ENCODE measurements at places on chromosomes 5 and 9. TPM values are rescaled to one million over a fixed set of nuclear protein-coding genes. Genes with fewer than 3 reads are reported as not detected.

DNA sequence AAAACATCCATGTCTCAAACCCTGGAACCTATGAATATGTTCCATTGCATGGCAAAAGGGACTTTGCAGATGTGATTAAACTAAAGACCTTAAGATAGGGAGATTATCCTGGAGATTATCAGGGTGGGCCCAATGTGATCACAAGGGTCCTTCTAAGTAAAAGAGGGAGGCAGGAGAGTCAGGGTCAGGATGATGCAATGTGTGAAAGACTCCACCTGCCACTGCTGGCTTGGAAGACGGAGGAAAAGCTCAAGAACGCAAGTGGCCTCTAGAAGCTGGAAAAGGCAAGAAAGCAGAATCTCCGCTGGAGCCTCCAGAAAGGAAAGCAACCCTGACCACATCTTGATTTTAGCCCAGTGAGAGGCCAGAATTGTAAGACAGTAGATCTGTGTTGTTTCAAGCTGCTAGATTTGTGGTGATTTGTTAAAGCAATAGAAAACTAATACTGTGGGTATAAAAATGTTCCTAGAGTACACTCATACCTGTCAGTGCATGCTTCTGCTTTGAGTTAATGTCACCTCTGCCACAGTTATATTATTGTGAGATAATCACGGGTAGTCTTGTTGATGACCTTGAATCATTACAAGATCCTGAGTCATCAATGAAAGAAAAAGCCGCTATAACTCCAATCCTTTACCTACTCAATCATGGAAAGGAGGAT is 93.5 kb upstream of the TNPO1 start:
- no peak for DNase-seq
- H3K4me3 ChIP-seq, result no peak overlapping the region
- no peaks in the 10 kb centered on the region for H3K36me3 ChIP-seq
- no peak overlapping the region for H3K27ac ChIP-seq
- H3K4me1 ChIP-seq, result no peaks in the 10 kb centered on the region

Gene LHX3
- not detected for total RNA-seq

Gene PCDHGA5
- 9.7 TPM for total RNA-seq

Gene SPATA31A3
- not detected for total RNA-seq

DNA sequence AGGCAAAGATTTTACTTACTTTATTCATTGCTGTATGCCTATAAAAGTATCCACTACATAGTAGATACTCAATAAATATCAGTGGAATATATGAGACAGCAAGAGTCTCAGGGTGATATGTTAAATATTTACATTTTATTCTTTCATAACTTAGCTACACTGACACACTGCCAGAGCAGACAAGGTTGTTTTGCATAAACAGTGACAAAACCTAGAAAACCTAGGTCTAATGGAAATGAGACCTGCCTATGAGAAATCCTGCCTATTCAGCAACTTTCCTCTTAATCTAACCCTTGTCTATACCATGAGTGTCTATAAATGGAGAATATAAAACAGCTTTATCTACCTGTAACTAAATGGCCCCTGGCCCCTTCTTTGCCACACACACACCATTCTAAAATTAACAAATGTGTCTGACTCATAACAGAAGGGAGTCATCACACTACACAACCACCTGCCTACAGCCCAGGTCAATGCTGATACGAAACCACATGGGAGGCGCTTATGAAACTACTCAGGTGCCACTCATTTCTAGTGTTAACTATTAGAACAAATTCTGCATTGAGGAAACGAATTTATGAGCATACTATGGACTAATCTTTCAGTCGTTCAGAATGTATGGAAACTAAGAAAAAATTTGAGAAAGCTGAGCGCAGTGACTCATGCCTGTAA is 60.3 kb downstream of the UBAP2 start:
- DNase-seq, result no peak
- no peak overlapping the region for H3K4me3 ChIP-seq
- peaks cover 8% of the 10 kb centered on the region for H3K4me1 ChIP-seq
- H3K27ac ChIP-seq, result no peak overlapping the region
- H3K36me3 ChIP-seq, result peaks cover 48% of the 10 kb centered on the region

DNA sequence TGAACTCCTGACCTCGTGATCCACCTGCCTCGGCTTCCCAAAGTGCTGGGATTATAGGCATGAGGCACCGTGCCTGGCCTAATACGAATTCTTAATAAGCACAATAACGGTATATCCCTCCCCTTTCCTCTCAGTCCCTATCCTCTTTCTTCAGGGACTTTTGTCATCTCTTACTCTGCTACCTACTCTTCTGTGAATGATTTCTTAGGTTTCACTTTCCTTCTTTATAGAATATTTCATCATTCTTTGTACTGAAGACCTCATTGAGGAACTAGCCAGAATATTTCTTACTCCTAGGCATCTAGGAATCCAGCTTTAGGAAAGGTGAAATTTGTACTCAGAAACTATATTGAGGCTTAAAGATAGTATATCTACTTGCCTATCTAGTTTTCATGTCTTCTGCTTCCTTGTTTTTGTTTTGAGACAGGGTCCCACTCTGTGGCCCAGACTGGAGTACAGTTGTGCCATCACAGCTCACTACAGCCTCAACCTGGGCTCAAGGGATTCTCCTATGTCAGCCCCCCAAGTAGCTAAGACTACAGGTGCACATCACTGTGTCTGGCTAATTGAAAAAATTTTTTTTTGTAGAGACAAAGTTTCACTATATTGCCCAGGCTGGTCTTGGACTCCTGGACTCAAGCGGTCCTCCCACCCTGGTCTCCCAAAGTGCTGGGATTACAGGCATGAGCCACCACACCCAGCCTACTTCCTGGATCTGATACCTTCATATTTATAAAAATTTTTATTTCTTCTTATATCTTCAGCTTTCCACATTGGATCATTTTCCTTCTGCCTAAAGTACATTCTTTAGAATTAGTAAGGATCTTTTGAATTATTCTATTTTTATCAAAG is 69.7 kb downstream of the GPBP1 start:
- no peak overlapping the region for H3K4me3 ChIP-seq
- DNase-seq, result no peak
- H3K27me3 ChIP-seq, result no peaks in the 10 kb centered on the region

Gene HMCN2
- not detected for total RNA-seq

Gene PCDHB10
- total RNA-seq, result 0.11 TPM

DNA sequence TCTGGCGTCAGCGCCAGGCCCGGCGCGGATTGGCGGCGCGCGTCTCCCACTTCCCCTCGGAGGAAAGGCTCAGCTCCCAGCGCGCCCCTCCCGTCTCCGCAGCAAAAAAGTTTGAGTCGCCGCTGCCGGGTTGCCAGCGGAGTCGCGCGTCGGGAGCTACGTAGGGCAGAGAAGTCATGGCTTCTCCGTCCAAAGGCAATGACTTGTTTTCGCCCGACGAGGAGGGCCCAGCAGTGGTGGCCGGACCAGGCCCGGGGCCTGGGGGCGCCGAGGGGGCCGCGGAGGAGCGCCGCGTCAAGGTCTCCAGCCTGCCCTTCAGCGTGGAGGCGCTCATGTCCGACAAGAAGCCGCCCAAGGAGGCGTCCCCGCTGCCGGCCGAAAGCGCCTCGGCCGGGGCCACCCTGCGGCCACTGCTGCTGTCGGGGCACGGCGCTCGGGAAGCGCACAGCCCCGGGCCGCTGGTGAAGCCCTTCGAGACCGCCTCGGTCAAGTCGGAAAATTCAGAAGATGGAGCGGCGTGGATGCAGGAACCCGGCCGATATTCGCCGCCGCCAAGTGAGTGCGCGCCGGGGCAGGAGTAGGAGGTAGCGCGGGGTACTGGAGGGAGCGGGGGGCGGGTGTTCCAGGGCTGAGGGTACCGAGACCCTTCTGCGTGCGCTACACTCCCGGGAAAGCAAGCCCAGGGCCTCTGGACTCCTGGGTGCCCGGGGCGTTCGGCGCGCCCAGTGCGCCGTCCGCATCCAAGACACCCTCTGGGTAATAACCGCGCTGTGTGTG is at the start of gene MSX2:
Gene MSX2, plus strand, starts transcription at position 99 of the 777 bp plus-strand sequence. Its CDS starts 78 bp downstream, at position 177.
- no peak for DNase-seq
- no peak within 1 kb of the TSS for H3K27ac ChIP-seq
- no peaks in the 10 kb centered on the region for H3K36me3 ChIP-seq
- H3K4me3 ChIP-seq, result no peak within 1 kb of the TSS
- H3K4me1 ChIP-seq, result no peaks in the 10 kb centered on the region

DNA sequence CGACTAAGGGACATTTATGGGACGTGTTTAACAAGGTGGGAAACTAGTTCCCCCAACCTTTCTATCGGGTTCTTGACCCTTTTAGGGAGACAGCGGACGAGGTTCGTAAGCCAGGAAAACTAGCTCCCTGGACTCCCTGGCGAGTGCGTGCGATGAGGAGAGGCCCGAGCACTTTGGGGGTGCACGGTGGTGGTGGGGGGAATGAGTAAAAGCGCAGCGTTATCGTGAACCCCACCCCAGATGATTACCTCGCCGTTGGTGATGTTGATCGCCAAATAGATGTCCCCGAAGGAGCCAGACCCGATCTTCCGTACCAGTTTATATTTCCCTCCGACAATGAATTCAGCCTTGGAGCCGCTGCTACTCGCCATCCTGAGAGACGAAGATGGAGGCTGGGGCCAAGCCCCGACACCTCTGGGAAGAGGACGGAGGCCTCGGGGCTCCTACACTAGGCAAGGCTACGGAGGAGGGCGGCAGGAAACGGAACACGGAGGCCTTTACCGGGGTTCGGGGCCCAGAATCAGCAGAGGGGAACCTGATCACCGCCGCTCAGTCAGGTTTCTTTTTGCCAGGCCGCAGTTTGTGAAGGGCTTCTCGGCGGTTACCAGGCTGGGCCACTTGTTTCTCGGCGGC is 529 bp downstream of the CSNK1A1 start:
- peaks cover 31% of the 10 kb centered on the region for H3K36me3 ChIP-seq
- H3K4me1 ChIP-seq, result peaks cover 28% of the 10 kb centered on the region
- H3K27me3 ChIP-seq, result no peaks in the 10 kb centered on the region
- peak overlapping the region; percentile 98 for H3K4me3 ChIP-seq

DNA sequence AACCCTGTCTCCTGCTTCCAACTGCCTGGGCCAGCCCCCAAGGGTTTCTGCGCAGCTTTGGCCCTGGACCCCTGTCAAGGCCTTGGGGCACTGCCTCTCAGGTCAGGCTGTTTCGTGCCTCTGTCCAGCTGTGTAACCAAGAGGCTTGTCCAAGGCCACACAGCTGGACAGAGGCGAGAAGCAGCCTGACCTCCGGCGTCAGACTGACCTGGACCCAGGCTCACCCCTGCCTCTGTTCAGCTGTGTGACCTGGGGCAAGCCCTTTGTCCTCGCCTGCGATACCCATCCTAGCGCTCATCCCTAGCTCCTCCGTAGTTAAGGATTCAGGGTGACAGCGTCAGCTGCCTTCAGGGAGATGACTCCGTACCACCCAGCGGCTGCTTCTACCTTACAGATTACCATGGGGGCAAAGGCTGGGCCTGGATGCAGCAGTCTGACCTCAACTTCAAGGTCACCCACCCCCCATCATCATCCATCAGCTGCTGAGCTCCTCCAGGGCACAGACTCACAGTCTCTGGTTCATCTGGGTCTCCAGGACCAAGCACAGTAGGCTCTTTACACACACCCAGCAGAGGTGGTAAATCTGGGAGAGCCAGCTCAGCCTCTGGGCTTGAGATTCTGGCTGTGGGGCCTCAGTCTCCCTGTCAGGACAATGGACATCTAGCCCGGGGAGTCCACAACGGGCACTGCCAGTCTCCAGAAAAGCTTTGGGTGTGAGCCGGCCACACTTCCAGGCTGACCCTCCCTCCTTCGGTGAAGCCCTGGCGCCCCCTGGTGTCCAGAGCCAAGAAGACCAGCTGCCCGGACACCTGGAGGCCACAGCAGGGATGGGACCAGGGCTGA is 7.9 kb downstream of the AK1 start:
- no peak overlapping the region for H3K4me3 ChIP-seq
- no peaks in the 10 kb centered on the region for H3K4me1 ChIP-seq
- H3K27ac ChIP-seq, result no peak overlapping the region
- H3K36me3 ChIP-seq, result no peaks in the 10 kb centered on the region
- DNase-seq, result peak; percentile 92
- no peaks in the 10 kb centered on the region for H3K27me3 ChIP-seq

DNA sequence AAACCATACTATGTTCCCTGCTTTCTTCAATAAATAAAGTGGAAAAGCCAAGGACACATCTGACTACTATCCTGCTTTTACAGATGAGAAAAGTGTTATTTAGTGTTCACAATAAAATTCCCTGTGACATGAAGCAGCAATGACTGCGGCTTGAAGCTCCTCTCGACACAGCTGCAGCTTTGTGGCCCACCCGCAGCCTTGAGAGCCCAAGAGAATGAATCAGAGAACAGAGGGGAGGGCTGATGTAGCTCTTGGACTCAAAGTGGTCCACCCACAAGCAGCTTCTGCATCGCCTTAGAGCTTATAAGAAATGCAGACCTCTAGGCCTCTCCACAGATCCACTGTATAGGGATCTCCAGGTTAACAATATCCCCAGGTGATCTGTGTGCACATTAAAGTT is 181.3 kb upstream of the GNA14 start:
- no peak overlapping the region for H3K4me3 ChIP-seq
- no peak for DNase-seq
- no peak overlapping the region for H3K27ac ChIP-seq
- H3K4me1 ChIP-seq, result peaks cover 10% of the 10 kb centered on the region
- H3K27me3 ChIP-seq, result no peaks in the 10 kb centered on the region
- no peaks in the 10 kb centered on the region for H3K36me3 ChIP-seq

DNA sequence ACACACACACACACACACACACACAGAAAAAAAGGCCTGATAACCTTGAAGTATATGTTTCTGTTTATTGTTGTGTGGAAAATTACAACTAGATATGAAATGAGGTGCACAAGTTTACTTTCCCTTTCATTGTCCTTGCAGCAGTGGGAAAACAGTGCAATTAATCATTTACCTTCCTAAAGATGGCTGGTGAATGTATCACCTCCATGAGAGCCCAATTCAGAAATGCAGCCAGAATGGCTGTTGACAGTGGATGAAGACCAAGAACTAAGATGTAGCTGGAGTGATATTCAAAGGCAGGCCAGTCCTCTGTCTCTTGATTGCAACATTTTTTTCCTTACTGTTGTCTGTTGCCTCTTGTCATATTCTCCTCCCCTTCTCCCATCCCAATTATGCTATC is 49.6 kb upstream of the EIF4EBP3 start:
- no peak overlapping the region for H3K27ac ChIP-seq
- peaks cover 20% of the 10 kb centered on the region for H3K36me3 ChIP-seq
- DNase-seq, result no peak
- H3K4me3 ChIP-seq, result no peak overlapping the region

Gene TXN
- 155 TPM for total RNA-seq

GRCh38 chr5:162372256-162372655 is 304.7 kb downstream of the GABRG2 start:
- H3K4me1 ChIP-seq, result no peaks in the 10 kb centered on the region
- no peak overlapping the region for H3K27ac ChIP-seq
- no peak overlapping the region for H3K4me3 ChIP-seq

Gene HAVCR2
- total RNA-seq, result not detected

DNA sequence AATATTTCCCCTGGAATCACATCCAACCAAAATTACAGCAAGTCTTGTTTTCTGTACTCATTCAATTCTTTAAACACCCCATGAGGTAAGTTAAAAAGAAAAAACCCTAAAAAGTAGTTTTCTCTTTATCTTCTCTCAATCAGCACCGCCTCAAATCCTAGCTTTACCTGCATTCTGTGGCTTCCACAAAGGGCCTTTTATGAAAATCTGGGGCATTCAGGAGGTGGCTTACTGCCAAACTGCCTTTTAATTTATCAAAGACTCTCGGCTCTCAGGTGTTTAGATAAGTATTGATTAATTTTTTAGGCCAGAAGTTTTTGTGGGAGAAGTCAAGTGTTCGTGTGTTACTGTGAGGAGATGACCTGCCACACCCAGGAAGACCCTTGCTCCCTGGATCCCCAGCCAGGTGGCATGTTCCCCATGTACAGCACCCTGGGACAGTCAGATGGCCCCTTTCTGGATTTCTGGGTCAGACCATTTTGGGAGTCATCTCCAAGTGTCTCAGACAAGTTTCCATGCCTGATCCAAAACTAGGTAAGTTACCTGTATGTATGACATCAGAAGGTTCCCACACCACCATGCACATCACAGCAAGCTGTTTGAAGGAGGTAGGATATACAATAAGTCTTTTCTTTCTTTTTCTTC is 6.2 kb upstream of the TMEM171 start:
- no peaks in the 10 kb centered on the region for H3K36me3 ChIP-seq
- no peak overlapping the region for H3K27ac ChIP-seq
- no peaks in the 10 kb centered on the region for H3K4me1 ChIP-seq
- no peaks in the 10 kb centered on the region for H3K27me3 ChIP-seq
